Activated CD8-positive, alpha-beta memory T cell treated with anti-CD3 and anti-CD28 coated beads for 4 hours (primary cell): ENCODE measurements at places on chromosomes 12 and 14.

GRCh38 chr12:68334132-68334531, 2.0 kb upstream of the MDM1 start:
- DNase-seq, result no peak

DNA sequence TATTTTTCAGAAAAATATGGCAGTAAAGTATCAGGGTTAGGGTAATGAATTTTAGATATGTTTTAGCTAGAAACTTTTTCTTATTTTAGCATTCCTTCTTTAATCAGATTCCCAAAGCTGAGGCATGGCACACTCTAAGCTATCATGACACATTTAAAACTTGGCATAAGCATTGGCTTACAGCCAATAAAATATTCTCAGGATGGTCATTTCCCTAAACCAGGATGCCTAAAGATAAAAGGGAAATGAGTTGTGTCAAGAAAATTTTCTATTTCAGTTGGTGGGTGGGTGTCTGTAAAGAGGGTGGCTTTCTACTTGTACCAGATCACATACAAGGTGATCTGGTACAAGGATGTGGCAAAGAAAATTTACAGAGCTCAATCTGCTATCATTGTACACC, 47.8 kb downstream of the PEBP1 start:
- DNase-seq, result no peak

- no peak for DNase-seq
Measured at GRCh38 chr12:95623554-95624170, 72.4 kb upstream of the USP44 start.

DNA sequence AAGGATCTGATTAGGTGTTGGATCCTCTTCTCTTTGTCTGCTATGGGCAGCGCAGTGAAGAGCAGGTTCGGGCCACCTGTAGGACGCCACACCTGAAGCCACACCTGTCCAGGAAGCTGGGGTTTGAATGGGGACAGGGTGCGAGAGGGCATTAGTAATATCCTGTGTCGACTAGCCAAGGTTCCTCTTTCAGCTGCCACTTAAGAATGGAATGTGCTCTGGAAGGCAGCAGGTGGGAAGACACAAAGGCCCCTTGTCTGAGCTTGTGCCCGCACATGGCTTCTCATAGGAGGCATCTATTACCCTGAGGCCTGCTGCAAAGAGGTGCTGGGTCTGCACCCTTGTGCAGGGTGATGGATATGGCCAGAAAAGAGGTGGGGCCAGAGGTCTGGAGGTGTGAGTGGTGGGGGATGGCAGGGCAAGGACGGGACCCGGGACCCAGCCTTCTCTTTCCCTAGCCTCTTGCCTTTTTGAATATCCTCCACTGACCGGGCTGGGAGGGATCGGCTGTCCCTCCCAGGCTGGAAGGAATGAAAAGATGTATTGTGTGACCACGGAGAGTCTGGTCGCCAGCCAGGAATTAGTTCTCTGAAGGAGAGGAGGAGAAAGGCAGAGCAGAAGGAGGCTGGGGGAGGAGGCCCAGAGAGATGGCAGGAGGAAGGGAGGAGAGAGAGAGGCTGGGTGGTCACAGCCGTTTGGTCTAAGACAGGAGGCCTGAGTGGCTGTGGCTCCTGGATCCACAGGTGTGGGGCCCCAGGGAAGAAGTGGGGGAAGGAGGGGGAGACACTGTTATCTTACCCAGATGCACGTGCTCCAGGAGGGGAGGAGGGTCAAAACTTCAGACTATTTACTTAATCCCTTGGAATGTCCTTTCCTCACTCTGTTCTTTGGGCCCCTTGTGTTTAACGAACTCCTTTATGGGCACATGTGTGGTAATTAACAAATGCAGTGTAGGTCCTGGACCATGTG, 101.5 kb downstream of the SMOC1 start:
- DNase-seq, result no peak

DNA sequence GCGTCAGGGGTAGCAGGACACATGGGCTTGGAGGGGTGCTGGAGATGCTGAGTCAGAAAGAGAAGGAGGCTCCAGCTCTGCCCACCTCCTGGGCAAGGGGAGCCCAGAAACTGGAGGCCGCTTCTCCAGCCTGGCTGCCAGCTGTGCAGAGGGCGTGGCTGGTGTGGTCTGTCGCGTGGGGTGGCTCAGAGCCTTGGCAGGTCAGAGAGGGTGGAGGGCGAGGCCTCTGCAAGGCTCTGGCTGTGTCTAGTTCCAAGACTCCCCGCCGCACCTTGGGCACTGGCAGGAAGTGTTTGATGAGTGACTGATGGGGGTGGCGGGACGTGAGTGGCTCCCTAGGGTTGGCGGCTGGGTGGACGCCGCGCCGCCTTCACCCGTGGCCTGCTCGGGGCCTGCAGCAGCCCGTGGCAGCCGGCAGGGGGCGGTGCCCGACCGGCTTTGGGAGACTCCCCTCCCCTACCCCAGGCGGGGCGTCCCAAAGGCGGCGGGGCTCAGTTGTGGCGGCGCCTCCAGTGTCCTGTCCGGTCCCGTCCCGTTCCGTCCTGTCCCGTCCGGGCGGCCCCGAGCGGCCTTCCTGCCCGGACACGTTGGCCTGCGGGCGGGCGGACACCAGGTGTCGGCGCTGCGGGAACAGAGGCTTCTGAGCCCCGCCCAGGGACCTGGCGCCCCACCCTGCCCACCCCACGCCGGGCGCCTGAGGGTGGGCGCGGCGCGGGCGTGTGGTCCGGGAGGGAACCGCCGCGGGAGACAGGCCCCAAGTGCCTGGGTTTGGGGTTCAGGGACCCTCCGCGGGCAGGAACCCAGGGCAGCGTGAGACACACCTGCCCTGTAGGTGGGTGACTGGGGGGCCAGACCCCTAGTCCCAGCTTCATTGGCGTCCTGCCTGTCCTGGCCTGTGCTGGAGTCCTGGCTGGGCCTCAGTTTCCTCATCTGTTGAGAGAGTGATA, 39.7 kb downstream of the KRT80 start:
- DNase-seq, result peak; percentile 35

GRCh38 chr12:38664661-38665269, 240.6 kb downstream of the CPNE8 start:
- DNase-seq, result no peak

DNA sequence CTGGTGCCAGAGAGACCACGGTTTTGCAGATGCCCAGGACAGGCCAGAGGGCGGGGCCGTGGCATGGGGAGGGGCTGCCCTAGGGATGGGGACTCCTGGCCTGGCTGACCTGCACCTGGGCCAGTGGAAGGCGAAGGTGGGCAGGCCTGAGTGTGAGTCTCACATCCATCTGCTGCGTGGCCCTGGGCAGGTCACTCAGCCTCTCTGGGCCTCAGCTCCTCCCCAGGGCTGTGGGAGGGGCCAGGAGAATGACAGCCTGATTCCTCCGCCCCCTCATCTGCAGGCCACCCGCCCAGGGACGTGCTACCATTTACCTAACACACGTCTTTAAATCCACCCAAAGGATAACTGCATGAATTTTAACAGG, 90.9 kb downstream of the GALNT9 start:
- no peak for DNase-seq
